ENCODE measurements at places on chromosomes 12 and 14.

DNA sequence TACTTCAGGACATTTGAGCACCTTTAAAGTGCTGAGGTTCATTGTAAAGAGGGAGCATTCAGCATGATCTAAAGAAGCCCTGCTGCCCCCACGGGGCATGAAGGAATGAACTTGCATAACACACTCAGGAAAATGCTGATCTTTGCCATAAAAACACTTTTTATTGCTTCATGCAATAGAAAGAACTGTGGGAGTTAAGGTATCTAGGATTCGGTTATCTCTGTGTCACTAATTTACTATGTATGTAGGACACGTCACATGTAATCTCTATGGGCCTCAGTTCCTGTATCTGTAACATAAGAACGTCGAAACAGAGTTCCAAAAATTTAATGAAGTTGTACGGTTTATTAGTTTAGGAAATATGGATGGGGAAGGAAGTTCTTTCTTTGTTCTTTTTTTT is 33.0 kb downstream of the BTBD7 start:
- no peak for DNase-seq

GRCh38 chr14:52948039-52948438 is 2.8 kb downstream of the FERMT2 start:
- no peak for DNase-seq

DNA sequence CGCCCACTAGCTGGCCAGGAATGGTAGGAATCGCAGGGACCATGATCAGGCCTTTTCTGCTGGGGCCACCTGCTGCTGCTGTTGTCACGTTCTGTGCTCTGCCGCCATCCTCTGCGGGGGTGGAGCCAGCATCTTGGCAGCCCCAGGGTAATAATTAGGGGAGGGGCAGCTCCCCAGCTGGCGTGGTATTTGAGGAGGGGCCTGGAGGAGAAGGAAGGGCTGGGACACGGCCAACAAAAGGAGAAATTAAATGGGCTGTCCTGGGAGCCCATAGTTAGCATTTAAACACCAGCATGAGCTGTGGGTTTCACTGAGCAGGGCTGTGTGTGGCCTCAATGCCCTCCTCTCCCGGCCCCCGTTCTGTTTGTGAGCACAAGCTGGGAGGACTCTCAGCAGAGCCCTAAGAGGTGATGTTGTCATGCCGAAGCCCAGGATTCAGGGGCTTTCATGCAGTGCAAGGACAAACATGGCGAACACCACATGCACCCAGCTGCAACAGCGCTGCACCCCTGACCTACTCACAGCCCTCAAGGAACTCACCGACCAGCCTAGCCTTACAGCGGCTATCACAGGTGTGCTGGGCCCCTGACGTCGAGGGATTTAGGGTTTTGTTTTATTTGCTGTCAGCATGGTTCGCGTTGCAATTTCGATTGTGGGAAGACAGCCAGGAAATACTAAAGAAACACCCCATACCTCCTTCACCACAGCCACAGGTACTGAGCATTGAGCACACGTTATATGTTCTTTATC is 324.3 kb downstream of the CACNA1C start:
- no peak for DNase-seq

DNA sequence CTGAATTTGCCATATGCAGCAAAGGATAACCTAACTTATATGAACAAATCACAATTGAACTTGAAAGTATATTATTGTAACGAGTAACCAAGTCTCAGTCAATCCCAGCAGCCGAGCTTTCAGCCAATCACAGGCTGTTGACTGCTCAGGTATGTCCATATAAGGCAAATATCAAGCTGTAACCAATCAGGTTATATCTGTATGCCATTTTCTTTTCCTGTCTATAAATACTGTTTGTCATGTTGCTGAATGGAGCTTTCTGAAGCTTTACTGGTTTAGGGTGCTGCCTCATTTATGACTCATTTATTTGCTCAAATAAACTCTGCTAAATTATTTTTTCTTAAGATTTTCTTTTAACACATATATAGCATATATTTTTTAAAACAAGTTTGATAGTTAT is 1059.5 kb downstream of the GALC start:
- no peak for DNase-seq

DNA sequence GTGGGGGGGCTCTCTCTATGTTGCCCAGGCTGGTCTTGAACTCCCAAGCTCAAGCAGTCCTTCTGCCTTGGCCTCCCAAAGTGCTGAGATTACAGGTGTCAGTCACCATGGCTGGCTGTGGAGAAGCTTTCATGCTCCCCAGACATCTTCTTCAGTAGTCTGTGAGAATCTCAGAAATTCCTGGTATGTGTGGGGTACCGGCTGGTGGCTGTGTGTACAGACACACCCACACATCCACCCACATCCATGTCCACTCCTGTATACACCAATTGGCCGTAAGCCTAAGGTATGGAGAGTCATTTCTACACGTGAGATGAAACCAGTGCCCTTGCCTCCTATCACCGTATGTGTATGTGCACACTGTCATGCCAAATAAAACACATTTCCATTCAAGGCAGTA is 27.8 kb downstream of the GPRC5D start:
- DNase-seq, result no peak

- DNase-seq, result no peak
Observed at GRCh38 chr14:66087231-66087630, 398.9 kb upstream of the CCDC196 start.

DNA sequence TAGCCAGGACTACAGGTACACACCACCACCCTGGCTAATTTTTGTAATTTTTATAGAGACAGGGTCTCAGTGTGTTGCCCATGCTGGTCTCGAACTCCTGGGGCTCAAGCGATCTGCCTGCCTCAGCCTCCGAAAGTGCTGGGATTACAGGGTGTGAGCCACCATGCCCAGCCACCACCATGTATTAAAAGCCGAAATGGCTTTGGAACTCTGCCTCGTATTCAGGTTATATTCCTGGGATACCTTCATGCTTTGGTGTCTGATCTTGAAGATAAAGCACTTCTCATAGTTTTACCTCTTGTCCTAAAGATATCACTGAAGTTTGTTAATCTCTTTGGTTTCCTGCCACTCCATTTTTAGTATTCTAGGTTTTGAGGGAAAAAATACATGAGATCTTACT is 47.2 kb downstream of the MYO1H start:
- no peak for DNase-seq
